GM12892 (cell line): ENCODE measurements at places on chromosomes 5 and 9.

- DNase-seq: no peak
Measured at GRCh38 chr9:116002624-116003023, 151.0 kb upstream of the PAPPA start.

GRCh38 chr9:16401701-16402100 is 468.8 kb downstream of the BNC2 start:
- no peak for DNase-seq

DNA sequence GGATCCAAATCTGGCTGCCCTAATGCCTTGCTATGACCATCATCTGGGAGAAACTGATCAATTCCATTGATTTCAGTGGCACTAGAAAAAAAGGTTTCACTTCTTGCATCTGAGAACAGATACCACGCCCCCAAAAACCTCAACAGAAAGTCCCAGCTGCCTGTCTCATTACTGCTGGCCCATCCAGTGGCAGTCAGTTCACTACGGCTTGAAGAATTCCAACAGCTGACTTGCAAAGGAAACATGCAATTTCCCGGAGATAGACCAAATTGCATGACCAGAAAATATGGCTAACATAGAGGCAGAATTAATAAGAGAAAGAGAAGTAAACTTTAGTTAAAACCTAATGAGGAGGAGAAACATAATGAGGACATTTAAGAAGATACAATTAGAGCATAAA is 48.6 kb downstream of the UGCG start:
- no peak for DNase-seq

- no peak for DNase-seq
Measured at GRCh38 chr9:125280945-125281344, 19.3 kb downstream of the GAPVD1 start.

DNA sequence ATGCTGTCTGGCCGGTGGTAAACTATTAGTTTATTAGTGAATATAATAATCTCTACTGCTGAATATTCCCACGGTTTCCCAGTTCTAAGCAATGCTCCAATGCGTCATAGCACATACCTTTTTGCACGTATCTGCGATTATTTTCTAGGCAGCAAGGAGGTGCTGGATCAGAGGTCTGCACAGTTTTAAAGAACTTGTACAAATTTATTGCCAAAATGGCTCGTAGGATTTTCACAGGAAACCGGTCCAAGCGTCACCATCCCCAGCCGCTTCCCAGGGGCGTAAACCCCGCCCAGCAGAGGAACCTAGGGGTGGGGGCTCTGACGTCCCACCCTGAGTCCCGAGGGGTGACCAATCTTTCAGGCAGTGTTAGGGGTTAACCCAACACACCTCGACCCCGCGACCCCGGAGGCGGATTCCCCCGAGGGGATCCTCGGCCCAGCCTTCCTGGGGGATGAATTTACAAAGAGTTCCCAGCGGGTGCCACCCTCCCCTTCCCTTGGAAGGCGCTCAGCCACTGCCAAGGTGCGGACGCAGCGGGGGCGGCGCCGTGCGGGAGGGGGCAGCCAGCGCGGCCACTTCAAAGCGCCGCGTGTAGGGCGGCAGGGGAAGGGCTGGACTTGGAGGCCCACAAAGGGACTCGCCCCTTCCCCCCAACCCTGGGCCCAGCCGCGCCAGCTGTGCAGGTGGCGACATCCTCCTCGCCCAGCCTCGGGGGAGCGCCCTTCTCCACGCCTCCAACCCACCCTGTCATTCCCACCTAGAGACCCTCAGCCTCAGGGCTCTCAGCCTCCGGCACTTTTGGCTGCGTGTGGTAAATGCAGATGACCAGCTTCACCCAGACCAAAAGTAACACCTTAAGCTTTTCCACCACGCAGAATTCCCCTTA is 43.5 kb upstream of the TCF7 start:
- DNase-seq: peak; percentile 36
